ENCODE measurements at places on chromosomes 1 and 21.

- DNase-seq = no peak
These were observed 20.6 kb upstream of the LPGAT1 start for GRCh38 chr1:211851174-211851573.

- no peak for DNase-seq
These were observed 69.2 kb upstream of the SSBP3 start for GRCh38 chr1:54475357-54475881.

DNA sequence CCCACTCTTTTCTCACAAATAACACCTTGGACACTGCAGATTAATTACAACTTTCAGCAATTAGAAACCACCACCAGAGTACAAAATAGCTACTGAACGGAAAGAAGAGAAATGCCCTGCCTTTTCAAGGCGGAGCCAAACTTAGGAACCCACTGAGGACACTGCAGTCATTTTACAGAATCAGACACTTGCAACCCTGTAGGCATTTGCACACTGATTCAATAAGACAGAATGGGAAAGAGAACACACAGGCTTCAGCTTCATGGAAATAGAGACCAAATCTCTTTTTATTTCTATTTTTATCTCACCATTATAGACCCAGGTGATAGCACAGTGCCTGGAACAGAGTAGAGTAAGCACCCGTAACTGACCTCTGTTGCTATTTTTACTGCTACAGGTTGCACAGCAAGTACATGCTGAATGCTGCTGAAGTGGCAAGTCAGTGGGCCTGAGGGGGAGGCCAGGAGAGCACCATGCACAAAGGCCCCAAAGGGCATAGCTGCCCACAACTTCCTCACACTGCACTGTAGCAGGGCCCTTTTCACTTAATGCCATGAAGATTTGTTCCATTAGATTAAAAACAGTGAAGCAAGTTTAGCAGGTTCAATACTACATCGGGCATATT is 50.7 kb upstream of the EDARADD start:
- DNase-seq = no peak

- no peak for DNase-seq
These were observed 133.4 kb downstream of the RHOU start for GRCh38 chr1:228868731-228869024.

DNA sequence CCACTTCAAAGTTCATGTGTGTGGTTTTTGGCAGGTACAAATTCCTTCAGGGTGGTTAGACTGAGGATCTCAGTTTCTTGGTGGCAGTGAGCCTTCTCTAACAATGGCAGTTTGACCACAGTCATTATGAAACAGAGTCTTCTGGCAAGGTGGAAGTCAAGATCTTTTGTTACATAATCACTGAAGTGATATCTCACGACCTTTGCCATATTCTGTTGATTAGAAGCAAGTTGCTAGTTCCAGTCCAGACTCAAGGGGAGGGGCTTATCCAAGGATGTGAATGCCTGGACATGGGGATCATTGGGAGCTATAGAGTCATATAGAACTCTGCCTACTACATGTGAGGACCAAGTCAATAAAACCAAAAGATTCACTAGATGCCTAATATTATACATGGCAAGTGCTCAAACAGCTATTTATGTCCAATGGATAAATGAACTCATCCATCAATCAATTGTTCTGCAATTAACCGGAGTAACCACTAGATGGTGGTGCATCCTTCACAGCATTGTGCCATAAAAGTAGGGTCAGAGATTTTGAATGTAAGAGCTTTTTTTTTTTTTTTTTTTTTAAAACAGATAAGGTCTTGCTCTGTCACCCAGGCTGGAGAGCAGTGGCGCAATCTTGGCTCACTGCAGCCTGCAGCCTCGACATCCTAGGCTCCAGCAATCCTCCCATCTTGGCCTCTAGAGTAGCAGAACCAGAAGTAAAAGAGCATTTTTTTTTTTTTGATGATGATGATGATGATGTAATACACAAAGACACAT is 131.9 kb downstream of the CRB1 start:
- DNase-seq = peak; percentile 31

GRCh38 chr1:156233426-156234127 is 8.4 kb upstream of the BGLAP start:
- DNase-seq = no peak

DNA sequence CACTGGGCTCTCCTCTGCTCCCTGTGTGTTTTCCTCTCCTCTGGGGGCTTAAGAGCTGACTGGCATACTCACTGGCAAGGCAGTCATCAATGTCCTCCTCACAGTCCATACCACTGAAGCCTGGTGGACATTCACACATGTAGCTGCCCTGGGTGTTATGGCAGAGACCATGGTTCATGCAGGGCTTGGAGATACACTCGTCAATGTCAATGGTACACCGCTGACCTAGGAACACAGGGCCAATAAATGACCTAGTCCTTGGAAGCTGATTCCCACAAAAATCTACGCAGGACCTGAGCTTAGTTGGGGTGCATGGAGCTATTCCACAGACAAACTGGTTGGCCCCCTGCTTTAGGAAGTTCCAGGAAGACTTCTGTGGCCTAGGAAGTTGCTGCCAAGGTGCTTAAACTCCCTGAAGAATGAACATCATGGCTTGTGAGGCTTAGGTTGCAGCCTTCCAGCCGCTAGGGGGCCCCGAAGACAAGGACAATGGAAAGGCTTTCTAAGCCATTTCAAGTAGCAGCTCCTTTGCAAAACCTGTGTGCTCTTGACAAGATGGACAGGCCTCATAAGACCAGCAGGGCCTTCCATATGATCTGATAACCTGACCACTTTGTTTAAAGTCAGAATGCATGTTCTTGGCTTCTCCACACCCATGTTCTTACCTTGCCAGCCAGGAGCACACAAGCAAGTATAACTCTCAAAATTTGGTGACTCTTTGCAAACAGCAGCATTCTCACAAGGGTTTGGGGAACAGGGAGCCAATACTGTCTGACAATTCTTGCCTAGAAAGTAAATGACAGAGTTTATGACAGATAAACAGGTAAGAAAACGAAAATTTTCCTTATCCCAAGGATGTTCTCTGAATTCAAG is 52.3 kb upstream of the ADAM30 start:
- no peak for DNase-seq

DNA sequence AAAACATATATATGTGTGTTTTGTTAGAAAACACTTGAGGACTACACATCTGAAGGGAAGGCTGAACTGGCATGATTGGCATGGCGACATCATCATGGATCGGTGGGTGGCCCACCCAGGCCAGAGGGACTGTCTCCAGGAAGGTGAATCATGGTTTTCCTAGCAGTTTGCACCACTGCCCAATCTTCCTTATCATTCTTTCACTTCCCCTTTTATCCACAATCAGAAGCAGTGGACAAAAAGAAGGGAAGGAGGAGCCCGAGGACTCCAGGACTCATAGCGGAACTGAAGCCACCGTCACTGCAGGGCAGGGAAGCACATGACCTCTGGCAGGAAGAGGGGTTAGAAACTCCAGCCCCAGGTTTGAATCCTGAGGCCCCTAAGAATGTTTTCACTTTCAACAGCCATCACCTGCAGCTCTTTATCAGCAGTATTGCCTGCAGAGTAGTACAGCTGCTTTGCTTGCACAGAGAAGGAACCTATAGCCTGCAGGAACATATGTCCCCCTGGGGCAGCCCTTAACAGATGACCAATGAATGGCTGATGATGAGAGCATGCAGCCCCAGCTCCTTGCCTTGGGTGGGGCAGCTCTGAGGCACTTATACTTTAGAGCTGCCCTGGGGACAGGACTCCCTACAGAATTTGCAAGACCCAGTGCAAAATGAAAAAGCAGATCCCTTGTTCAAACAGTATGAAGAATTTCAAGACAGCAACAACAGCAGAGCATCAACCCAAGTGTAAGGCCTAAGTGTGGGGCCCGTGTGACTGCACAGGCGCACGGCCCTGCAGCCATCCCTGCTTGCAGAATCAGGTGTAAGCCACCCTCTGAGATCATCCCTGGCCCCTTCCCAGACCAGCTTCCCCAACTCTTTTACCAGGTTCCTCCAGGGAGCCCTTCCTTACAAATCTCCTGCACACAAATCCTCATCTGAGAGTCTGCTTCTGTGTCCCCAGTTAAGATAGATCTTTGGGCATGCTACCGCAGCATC is 241.8 kb upstream of the IRF2BP2 start:
- DNase-seq = peak; percentile 79

GRCh38 chr1:40341491-40342380 is 24.6 kb upstream of the COL9A2 start:
- DNase-seq = no peak

GRCh38 chr1:89734442-89734841 is 86.4 kb upstream of the LRRC8D start:
- DNase-seq = no peak

GRCh38 chr1:54967372-54967771 is 13.1 kb upstream of the TMEM61 start:
- DNase-seq = no peak

GRCh38 chr1:15336866-15337265 is 72.8 kb upstream of the EFHD2 start:
- DNase-seq = no peak

DNA sequence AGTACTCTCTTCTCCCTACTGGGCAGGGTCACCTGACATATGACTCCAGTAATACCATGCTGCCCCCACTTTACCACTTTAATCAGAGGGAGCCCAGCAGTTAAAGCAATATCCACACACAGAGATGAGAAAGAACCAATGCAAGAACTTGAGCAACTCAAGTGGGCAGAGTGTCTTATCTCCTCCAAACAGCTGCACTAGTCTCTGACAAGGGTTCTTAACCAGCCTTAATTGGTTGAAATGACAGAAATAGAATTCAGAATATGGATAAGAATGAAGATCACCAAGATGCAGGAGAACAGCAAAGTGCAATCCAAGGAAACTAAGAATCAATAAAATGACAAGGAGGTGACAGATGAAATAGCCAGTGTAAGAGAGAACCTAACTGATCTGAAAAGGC is 91.0 kb downstream of the KCNT2 start:
- DNase-seq = no peak

DNA sequence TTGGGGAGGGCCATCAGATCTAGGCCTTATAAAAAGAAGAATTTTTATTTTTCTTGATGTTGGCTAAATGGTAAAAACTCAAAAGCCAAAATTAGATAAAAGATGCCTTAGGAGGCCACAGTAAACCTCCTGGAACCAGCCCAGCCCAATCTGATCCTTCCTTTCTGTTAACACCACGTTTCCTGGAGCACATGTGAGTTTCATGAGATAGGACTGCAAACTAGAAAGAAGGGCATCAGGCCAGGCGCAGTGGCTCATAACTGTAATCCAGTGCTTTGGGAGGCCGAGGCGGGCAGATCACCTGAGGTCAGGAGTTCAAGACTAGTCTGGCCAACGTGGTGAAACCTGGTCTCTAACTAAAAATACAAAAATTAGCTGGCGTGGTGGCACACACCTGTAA is 6.7 kb downstream of the HSF2BP start:
- DNase-seq = no peak

DNA sequence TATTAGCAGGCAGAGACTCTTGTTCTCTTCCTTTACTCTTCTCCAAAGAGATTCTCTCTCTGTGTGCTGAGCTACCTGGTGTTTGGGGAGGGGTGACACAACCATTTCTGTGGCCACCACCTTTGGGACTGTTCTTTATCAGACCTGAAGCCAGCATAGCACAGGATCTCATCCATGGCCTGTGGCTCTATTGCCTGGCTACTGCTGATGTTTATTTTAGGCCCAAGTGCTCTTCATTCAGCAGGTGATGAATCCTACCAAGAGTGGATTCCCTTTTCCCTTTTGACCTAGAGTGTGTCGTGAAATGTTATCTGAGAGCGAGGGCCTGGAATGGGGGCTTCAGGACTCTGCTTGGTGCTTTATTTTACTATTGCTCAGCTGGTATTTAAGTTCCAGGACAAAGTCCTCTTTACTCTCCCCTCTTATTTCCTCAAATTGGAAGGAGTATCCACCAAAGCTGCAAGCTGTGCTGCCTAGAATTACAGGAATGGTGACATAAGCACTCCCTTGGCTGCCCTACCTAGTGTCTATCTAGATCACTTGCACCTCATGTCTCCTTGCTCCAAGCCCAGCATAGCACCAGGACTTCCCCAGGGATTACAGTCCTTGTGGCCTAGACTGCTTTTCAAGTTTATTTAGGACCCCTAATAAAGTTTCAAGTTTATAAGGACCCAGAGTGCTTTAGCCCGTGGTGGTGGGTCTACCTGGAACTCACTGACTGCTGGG is 94.7 kb upstream of the GPR52 start:
- DNase-seq = no peak

- no peak for DNase-seq
These were observed 924 bp upstream of the DDOST start for GRCh38 chr1:20662110-20662475.

DNA sequence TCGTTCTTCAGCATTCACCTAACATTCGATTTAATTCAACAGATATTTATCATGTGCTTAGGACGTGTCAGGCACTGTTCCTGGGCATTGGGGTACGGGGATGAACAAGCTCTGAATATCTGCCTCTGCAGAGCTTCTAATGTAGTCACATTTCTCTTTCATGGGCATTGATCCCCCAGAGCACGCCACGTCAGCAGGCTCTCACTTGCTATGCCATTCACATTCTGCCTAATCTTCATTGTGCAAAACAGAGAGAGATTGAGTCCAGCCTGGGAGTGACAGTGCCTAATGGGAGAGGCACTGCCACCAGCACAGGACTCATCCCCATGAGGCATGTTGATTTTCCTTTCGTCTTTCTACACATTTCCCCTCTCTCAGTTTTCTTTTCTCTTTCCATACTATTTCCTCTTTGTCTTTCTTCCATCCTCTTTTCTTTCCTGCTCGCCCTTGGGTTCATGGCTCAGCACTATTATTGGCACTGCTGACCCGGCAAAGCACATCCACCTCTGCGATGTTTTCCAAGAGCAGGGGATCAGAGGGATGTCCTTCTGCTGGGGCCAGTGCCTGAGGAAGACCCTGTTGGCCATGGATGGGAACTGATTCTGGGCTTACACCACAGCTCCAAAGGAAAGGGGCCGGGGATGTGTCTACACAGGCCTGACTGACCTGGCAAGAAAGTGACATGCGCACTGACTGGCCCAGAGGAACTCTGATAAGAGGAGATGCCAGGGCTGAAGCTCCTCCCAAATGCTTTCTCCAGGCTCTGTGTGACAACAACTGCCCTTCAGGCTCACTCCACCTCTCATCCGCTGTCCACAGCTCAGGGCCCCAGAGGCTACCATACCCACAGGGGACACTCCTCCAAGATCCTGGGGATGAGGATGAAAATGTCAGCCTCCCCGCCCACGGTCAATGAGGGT is 195.9 kb downstream of the TOMM20 start:
- DNase-seq = no peak

DNA sequence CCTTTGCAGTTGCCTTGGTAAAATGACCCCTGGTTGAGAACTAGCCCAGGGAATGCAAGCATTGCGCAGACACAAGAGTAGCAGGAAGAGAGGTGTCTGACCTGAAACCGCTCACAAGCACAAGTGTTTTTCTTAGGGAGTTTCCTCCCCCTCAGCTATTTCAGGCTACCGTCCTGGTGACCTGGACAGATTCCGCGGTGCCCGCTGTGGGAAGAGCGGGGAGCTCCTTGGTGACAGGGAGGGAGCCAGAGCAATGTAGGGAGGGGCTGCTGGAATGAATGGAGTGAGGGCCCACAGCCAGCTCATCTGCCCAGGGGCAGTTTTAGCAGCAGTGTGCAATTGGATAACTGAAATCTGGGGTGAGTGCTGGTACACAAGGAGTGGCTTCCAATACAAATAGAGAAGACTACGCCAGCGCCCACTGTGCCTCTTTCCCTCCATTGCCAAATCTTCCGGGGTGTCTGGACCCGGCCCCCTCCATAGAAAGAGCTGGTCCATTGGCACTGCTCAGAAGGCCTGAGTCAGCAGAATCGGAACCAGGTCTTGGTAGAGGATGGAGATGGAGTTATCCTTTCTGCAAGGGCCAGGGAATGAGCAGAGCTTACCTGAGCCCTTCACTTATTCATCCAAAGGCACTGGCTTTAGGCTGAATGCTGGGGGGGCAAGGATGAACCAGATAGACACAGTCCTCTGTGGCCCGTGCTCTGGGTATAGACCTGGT is 82.8 kb downstream of the TRABD2B start:
- no peak for DNase-seq

GRCh38 chr1:2378956-2379732 is 12.2 kb downstream of the MORN1 start:
- DNase-seq = no peak

All from SIG-M5 (cell line).